ENCODE measurements at places on chromosomes 12 and 14.

DNA sequence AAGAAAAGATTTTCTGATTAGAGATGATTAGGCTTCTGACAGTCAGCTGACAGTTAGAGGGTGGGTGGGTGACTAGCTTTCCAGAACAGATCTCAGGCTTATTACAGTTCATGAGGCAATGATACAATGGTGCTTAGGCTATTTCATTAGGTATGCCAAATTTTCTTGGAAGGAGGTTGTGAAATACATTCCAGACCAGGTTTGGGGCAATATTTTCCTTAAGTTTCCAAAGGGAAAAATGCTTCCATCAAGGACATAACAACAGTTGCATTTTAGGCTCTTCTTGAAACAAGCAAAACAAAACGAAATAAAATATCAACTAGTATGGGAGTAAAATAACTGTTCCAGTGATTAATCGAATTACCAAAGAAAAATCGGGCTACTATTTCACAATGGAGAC lies 59.3 kb upstream of the CNTN1 start:
- no peaks in the 10 kb centered on the region for H3K36me3 ChIP-seq
- no peak overlapping the region for H3K27ac ChIP-seq
- no peak for DNase-seq

- H3K4me1 ChIP-seq: peaks cover 6% of the 10 kb centered on the region
- H3K36me3 ChIP-seq: no peaks in the 10 kb centered on the region
- DNase-seq: no peak
- no peak overlapping the region for H3K4me3 ChIP-seq
- no peak overlapping the region for H3K27ac ChIP-seq
- H3K27me3 ChIP-seq: no peaks in the 10 kb centered on the region
Measured at GRCh38 chr12:45638386-45638785, 91.1 kb upstream of the ARID2 start.

GRCh38 chr14:87756661-87757060 lies 236.3 kb downstream of the GALC start:
- no peaks in the 10 kb centered on the region for H3K4me1 ChIP-seq
- peaks cover 16% of the 10 kb centered on the region for H3K36me3 ChIP-seq
- H3K4me3 ChIP-seq: no peak overlapping the region
- DNase-seq: no peak
- H3K27me3 ChIP-seq: peaks cover 4% of the 10 kb centered on the region

GRCh38 chr14:55348766-55349453 lies 62.7 kb downstream of the ATG14 start:
- no peak overlapping the region for H3K4me3 ChIP-seq
- no peaks in the 10 kb centered on the region for H3K27me3 ChIP-seq
- H3K36me3 ChIP-seq: peaks cover 13% of the 10 kb centered on the region
- H3K27ac ChIP-seq: peak overlapping the region; percentile 34
- H3K4me1 ChIP-seq: peaks cover 31% of the 10 kb centered on the region

DNA sequence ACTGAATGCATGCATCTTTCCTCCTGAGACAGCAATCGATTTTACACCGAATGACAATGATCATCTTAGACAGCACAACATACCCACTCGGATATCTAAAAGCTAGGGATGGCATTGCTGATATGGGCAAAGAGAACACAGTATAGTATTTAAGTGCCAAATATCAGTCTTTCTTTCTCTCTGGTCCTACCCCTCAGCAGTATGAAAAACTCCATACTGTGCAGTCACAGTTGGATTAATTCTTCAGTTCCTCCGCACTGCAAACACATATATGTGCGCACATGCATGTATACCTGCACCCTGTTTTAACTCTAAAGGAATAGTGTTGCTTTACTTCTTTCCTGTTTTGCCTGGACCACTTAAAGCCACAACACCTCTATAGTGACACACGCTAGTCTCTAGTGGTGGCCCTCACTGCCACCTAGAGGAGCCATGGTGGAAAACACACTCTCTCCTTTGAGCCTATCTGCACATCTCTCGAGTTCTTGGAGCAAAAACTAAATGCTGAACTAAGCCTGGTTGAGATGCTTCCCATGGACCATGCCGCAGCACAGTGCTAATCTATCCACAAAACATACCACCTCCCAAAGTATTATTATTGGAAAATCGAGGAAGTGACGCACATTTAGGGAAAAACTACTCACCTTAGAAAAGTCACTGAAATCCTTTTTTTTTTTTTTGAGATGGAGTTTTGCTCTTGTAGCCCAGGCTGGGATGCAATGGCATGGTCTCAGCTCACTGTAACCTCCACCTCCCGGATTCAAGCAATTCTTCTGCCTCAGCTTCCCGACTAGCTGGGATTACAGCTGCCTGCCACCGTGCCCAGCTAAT lies 11.9 kb downstream of the TMEM52B start:
- peaks cover 61% of the 10 kb centered on the region for H3K27me3 ChIP-seq
- peaks cover 15% of the 10 kb centered on the region for H3K4me1 ChIP-seq
- no peak overlapping the region for H3K27ac ChIP-seq
- H3K36me3 ChIP-seq: no peaks in the 10 kb centered on the region

DNA sequence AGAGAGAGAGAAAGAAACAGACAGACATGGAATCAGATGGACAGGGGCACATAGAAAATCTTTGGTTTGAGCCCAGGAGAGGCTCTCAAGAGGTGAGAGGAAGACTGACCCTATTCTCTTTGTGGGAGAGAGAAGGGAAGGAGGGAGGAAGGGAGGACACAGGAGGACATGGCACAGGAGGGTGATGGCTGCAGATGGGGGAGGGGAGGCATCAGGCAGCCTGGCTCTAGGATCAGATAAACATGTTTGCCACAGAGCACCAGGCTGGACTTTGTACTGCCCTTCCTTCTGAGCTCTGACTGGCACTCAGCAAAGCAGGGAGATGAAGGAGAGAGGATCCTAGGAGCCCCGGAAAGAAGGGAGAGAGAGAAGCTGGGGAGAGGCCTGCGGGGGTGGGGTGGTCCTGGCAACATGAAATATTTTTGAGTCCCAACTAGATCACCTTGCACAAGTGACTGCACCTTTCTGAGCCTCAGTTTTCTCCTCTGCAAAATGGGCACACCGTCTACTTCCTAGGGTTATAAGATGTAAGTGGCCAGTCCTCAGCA lies 6.1 kb downstream of the HNF1A start:
- H3K36me3 ChIP-seq: no peaks in the 10 kb centered on the region
- no peak overlapping the region for H3K4me3 ChIP-seq
- no peak for DNase-seq
- no peaks in the 10 kb centered on the region for H3K4me1 ChIP-seq

- peaks cover 19% of the 10 kb centered on the region for H3K27me3 ChIP-seq
- H3K36me3 ChIP-seq: peaks cover 8% of the 10 kb centered on the region
- no peak for DNase-seq
- H3K27ac ChIP-seq: no peak overlapping the region
- H3K4me1 ChIP-seq: no peaks in the 10 kb centered on the region
- no peak overlapping the region for H3K4me3 ChIP-seq
Measured at GRCh38 chr14:66330228-66330627, 155.9 kb upstream of the CCDC196 start.

DNA sequence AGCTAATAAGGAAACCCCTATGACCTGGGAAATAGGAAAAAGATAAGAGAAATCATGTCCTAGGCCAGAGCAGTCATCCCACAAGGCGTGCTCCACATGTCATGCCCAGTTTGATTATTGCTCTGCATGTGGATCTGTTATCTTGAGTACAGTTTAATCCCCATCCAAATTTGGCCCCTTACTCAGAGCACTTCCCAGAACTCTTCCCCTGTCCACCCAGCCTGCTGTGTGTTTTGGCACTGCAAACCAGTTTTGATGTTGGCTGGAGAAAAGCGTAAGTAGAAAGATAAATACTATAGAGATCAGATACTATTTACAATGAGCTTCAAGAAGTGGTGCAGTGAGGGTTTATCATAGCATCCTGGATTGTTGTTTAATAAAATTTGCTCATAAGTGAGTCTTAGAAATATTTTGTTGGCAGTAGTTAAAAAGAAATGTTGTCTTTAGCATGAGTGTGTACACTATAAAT lies 83.8 kb downstream of the PTPRB start:
- no peak overlapping the region for H3K4me3 ChIP-seq
- H3K4me1 ChIP-seq: no peaks in the 10 kb centered on the region
- no peaks in the 10 kb centered on the region for H3K36me3 ChIP-seq
- DNase-seq: no peak

- peaks cover 10% of the 10 kb centered on the region for H3K27me3 ChIP-seq
- no peak for DNase-seq
- H3K4me3 ChIP-seq: no peak overlapping the region
- H3K36me3 ChIP-seq: no peaks in the 10 kb centered on the region
Measured at GRCh38 chr12:63752841-63753240, 26.9 kb upstream of the RXYLT1 start.

DNA sequence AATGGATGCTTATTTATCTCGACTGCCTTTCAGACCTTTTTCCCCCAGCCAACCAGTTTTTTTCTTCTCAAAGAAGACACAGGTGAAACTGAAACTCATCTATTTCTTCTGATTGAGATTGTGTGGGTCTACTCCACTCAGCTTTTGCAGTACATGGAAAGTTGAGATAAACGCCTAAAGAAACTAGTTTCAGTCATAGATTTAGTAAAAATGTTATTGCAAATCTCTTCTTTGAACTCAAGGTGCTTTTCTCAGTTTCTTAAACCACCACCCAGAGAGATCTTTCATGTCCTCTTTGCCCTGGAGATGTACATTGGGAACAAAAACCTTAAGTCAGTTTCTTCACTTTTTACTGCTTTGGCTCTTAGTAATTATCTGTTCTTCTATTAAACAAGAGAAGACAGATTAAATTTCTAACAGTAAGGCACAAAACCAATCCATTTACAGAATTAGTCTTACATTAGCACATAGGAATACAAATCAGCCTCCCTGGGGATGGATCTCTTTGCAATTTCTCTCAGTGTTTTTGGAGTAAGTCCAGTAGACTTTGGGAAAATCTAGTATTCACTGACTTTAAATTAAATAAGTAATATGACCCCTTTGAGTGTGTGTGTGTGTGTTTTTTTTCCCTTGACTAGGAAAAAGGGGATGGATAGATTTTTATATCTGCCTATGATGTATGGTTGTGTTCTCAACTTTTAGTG lies 11.6 kb downstream of the FBXW8 start:
- no peaks in the 10 kb centered on the region for H3K36me3 ChIP-seq
- H3K27me3 ChIP-seq: no peaks in the 10 kb centered on the region
- H3K4me1 ChIP-seq: peaks cover 62% of the 10 kb centered on the region
- no peak overlapping the region for H3K4me3 ChIP-seq
- H3K27ac ChIP-seq: peak overlapping the region; percentile 27

GRCh38 chr14:71354801-71355200 lies 447.5 kb downstream of the PCNX1 start:
- peak overlapping the region; percentile 95 for H3K27ac ChIP-seq
- DNase-seq: no peak
- no peak overlapping the region for H3K4me3 ChIP-seq
- H3K4me1 ChIP-seq: peaks cover 69% of the 10 kb centered on the region
- H3K36me3 ChIP-seq: peaks cover 35% of the 10 kb centered on the region
- no peaks in the 10 kb centered on the region for H3K27me3 ChIP-seq

- H3K36me3 ChIP-seq: no peaks in the 10 kb centered on the region
- no peaks in the 10 kb centered on the region for H3K27me3 ChIP-seq
- peaks cover 4% of the 10 kb centered on the region for H3K4me1 ChIP-seq
- H3K27ac ChIP-seq: no peak overlapping the region
- DNase-seq: no peak
- no peak overlapping the region for H3K4me3 ChIP-seq
Measured at GRCh38 chr12:101455685-101456084, 19.5 kb upstream of the SPIC start.

DNA sequence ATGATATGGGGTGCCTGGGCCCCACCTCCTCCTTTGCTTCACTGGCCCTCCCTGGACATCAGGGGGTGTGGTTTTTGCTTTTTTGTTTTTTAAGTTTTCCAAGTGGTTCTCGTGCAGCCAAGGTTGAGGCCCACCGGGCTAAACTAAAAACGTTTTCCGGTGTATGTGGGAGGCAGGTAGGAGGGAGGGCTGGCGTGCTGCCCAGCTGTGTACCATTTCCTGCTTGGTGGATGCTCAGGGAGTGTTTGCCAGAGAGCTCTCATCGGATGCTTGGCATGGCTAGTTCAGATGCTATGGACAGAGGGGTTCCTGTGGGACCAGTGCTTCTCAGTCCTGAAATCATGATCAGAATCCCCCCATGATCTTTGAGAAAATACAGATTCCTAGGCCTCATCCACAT lies 246.4 kb downstream of the CACNA1C start:
- DNase-seq: no peak
- no peak overlapping the region for H3K27ac ChIP-seq
- H3K4me3 ChIP-seq: no peak overlapping the region
- H3K36me3 ChIP-seq: no peaks in the 10 kb centered on the region
- peaks cover 11% of the 10 kb centered on the region for H3K4me1 ChIP-seq

GRCh38 chr14:67526676-67527459 lies 6.2 kb upstream of the PLEKHH1 start:
- no peak overlapping the region for H3K4me3 ChIP-seq
- no peaks in the 10 kb centered on the region for H3K36me3 ChIP-seq
- no peak overlapping the region for H3K27ac ChIP-seq
- H3K4me1 ChIP-seq: peaks cover 6% of the 10 kb centered on the region
- H3K27me3 ChIP-seq: peaks cover 56% of the 10 kb centered on the region

DNA sequence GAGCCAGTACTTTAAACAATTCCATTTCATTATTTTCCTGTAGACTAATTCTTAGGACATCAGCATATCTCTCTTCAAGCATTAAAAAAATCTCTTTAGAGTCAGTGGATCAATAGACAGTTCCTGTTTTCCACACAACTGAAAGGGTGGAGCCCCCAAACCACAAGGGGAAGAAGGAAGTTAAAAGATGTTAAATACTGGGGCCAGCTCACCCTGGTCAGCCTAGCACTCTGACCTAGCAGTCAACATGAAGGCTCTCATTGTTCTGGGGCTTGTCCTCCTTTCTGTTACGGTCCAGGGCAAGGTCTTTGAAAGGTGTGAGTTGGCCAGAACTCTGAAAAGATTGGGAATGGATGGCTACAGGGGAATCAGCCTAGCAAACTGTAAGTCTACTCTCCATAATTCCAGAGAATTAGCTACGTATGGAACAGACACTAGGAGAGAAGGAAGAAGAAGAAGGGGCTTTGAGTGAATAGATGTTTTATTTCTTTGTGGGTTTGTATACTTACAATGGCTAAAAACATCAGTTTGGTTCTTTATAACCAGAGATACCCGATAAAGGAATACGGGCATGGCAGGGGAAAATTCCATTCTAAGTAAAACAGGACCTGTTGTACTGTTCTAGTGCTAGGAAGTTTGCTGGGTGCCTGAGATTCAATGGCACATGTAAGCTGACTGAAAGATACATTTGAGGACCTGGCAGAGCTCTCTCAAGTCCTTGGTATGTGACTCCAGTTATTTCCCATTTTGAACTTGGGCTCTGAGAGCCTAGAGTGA lies at the start of gene LYZ:
TSS of gene LYZ (plus strand) at position 220 of the 777 bp plus-strand sequence. CDS start at position 248, 28 bp downstream.
- H3K4me1 ChIP-seq: peaks cover 6% of the 10 kb centered on the region
- H3K27ac ChIP-seq: peak within 1 kb of the TSS; percentile 23
- H3K27me3 ChIP-seq: peaks cover 2% of the 10 kb centered on the region
- no peak for DNase-seq
- no peaks in the 10 kb centered on the region for H3K36me3 ChIP-seq
- no peak within 1 kb of the TSS for H3K4me3 ChIP-seq
